Motor neuron (in vitro differentiated cells): ENCODE measurements at places on chromosomes 2 and 18.

- no peak for ATAC-seq
These were observed 168.6 kb downstream of the ETAA1 start for GRCh38 chr2:67565761-67566160.

DNA sequence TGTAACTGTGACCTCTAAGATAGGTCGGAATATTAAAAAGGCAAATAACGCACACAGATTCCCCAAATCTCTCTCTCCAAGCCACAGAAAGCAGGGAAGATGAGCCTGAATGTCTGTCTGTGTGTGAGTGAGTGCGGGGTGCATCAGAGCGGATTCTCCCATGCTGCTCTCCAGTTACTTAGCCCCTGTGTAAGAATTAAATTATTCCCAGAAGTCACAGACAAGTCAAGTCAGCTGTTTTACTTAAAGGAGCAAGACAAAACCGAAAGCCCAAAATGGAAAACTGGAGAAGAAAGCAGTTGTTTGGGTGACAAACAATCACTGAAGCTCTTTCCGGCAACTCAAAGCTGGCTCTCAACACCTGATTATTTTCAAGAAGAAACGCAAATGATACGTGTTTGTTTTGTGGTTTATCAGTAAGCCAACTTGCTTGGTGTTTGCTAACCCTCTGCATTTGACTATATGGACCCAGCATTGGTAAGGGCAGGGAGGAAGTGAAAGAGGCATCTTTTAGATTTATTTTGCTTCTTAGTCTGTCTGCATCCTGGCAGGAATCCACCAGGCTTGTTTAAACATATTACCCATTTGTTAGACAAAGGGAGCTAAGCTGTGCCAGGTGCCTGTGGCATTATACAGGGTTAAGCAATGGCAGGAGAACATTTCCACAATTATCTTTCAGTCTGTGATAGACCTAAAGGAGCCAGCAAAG lies 121.5 kb upstream of the CREB1 start:
- ATAC-seq, result no peak

- no peak for ATAC-seq
These were observed 144.8 kb upstream of the IL1R2 start for GRCh38 chr2:101846973-101847372.

GRCh38 chr2:1472350-1472749 lies 59.1 kb downstream of the TPO start:
- ATAC-seq, result no peak

DNA sequence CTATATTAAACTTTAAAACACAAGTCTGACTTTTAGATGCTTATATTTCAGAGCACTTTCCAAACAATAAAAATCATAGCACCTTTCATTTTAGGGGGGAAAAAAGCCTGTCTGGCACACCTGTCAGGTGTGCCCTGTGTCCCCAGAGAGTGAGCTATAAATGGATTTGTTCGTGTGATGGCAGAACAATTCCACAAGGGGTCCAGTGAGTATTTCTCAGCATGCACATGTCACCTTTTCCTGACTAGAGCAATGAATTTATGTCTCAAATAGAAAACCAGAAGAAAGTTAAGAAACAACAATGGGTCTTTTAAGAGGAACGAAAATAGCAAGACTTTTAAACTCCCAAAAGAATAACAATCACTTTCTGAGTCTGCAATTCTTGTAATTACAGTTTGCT lies 55.9 kb downstream of the ACVR1C start:
- ATAC-seq, result no peak

DNA sequence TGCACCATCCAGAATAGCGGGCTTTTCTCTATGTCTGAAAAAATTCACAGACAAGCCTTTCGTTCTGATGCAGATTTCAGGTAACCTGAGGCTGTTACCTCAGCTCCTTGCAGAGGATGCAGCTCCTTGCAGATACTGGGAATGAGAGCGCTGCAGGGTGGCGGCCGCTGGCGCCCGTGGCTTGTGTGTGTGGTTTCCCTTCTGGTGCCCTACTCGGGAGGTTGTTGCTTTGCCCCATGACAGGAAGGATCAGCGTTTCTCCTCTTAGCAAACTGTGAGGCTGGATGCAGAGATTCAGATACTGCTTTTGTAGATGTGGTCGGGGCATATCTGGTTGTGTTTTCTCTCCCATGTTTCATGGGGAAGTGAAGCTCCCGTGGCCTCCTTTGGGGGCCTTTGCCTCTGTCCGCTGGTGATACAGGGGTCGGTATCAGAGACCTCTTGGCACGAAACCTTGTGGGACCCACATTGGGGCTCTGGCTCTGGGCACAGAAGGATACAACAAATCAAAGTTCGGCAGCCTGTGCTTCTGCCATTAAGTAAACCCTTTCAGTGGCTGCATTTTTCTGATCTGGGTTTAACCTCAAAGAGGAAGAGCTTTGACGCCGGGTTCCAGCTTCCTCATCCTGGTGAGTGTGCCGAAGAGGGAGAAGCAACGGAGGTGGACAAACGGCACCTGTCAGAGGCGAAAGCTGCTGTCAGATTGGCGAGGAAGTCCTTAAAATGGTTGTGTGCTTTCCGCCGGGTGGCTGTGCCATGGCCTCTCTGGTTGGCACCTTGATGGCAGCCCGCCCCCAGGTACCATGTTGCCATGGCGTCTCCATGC lies 127.8 kb downstream of the MBP start:
- ATAC-seq, result no peak

GRCh38 chr2:138919120-138919747 lies 139.0 kb upstream of the NXPH2 start:
- peak; percentile 78 for ATAC-seq

GRCh38 chr18:58639751-58640427 lies 11.0 kb upstream of the ALPK2 start:
- ATAC-seq, result peak; percentile 86

DNA sequence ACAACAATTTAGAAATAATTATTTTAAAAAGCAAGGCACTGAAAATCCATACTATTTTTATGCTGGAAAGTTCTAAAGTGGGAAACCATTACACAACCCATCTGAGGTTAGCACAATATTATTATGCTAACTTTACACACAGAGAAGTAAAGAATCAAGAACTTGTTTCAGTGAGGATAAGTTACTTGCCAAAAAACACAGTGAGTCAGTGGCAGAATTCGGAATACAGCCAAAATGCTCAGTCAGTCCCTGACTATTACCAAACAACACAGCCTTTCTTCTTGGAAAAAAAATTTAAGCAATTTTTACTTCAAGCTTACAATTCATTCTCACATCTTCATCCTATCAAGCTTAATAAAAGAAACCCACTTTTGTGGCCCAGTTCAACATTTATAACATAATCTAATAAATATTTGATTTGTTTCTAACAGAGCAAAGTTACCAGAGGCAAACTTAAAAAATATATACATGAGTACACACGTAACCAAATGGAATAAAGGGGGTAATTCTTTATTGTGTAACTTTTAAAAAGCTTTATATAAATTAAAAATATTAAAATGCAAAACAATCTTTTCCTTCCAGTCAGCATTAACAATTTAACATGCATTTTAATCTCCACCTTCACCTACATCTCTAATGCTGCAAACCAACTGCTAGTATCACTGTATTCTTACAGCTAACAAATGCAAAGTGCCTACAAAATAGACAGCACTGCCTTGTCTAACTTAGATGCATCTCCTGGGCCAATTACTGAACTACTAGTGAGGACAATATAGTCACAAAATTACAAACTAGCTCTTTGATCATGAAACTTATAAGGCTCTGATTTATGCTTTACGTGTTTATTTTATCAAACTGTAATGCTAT lies 55.2 kb downstream of the CCDC88A start:
- ATAC-seq, result peak; percentile 86

- ATAC-seq, result no peak
These were observed 77.3 kb downstream of the AGAP1 start for GRCh38 chr2:235570966-235571692.

- ATAC-seq, result no peak
These were observed 55.5 kb upstream of the ANKRD62 start for GRCh38 chr18:12038082-12038638.

DNA sequence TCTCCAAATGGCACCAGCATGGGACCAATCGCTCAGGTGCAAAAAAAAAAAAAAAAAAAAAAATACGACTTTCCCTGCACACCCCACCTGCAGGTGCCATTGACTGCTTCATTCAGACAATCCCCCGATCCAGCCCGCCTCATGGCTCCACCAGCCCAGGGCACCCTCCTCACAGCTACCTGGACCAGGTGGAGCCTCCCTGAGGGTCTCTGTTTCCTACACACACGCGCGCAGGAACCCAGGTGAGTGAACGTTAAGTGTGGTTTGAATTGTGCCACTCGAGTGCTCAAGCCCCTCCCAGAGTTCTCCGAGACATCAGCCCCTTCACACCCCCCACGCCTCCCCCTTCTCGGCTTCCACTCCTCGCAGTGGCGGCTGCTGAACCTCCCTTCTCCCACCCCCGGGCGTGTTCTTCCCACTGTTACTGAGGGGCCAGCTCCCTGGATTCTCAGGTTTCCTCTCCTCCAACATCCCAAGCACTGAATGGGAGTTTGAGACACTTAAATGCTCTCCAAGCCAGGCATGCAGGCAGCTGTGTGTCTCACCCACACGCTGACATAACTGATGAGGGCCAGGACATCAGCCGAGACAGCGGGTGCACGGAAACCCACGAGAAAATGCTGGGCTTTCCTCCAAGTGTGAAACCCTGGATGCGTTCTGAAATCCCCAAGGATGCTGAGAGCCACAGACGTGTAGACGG lies 88.8 kb upstream of the SNTG2 start:
- no peak for ATAC-seq

- ATAC-seq, result no peak
These were observed 32.6 kb downstream of the MYO7B start for GRCh38 chr2:127568128-127568527.

DNA sequence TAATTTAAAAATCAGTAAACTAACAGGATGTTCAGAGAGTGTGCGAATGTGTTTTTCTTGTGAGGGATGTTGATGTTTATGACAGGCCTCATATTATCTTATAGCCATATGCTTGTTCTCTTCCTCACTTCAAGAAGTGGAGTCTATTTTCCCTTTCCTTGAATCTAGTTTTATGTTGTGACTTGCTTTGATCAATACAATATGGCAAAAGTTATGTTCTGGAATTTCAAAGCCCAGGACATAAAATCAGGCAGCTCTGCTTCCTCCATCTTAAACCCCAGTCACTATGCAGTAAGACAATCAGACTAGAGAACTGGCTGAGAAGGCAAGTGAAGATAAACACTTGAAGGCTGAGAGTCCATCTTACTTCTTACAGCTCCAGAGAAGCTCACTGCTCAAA lies 585.1 kb upstream of the NETO1 start:
- ATAC-seq, result no peak

- no peak for ATAC-seq
These were observed 137.1 kb downstream of the LTBP1 start for GRCh38 chr2:33083699-33084387.

- ATAC-seq, result no peak
These were observed 353.9 kb downstream of the SS18 start for GRCh38 chr18:25736516-25736915.

DNA sequence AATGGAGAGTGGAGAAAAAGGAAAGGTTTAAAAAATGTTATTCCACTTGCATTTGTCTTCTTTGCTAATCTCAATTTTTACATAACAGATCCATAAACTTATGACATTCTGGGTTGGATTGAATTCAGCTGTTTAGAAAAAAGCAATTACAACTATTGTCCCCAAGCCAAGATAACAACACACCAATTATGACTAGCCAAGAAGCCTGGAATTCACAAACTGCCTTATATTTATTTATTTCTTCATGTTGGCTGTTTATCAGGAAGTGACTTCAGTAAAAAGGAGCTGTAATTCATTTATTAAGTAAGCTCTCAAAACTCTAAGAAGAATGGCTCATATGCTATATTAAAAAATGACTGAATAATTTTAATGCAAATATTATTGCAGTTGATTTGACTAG lies 137.4 kb downstream of the CALCRL start:
- ATAC-seq, result peak; percentile 31

DNA sequence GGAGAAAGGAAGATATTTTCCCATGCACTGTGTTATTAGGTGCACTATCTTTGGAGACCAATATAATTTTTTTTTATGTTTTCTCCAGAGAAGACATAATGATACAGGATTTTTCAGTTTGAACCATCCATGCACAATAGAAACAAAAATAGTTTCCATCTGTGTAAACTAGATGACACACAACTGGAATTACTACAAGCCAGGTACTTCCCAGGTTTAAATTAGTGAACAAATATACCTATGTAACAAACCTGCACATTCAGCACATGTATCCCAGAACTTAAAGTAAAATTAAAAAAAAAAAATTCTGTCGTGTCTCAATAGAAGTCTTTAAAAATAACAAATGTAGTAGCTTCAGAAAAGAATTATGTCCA lies 1616.8 kb upstream of the ACVR2A start:
- no peak for ATAC-seq

- peak; percentile 92 for ATAC-seq
These were observed 35.6 kb downstream of the GLI2 start for GRCh38 chr2:120771111-120771780.

- peak; percentile 70 for ATAC-seq
These were observed 8.7 kb downstream of the CEP68 start for GRCh38 chr2:65064728-65065552.

- ATAC-seq, result no peak
These were observed 62.7 kb upstream of the NFU1 start for GRCh38 chr2:69499966-69500365.

GRCh38 chr18:44594799-44595467 lies 85.8 kb upstream of the SETBP1 start:
- ATAC-seq, result peak; percentile 45

- peak; percentile 17 for ATAC-seq
These were observed 370.8 kb downstream of the NUP35 start for GRCh38 chr2:183495079-183495478.

DNA sequence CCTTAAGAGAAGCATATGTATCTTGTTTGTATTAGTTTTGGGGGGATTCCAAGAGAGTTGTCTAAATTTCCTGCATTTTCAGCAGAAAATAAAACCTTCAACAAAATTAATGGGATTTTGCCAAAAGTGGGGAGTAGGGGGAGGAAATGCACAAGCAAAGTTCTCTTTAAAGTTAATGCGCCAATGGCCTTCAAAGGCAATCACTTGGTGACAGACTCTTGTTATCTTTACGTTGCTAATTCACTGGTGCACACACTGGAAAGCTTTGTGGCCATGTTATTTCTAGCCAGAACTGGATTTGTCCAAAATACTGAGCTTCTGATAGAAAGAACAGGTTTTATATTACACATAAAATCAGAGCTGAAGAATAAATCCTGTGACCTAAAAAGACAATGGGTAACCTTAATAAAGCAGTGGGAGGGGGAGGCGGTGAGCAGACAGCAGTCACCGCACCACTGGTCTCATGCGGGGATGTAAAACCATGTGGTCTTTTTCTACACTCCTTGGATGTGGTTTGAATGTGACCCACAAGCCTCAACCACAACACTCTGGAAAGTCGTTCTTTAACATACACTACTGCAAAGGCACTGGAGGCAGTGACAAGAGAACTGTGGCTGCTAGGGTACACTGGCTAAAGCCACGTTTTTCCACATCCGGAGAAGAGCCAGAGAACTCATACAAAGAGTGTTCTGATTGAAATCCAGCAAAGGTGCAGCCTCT lies 176.9 kb upstream of the SMAD7 start:
- ATAC-seq, result no peak

DNA sequence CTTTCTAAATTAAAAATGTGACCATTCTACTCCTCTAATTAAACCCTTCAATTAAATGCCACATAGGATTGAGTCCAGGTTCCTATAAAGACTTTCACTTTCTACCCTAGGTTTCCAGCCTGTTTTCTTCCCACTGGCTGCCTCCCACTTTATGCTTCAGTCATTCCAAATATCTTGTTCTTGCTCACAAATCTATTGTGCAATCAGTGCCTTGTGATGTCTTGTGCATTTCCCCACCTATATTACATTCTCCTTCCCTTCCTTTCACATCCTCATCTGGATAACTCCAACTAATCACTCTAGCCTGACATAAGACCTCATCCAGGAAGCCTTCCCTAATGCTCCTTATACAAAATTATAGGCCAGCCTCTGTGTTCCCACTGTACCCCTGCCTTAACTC lies 281.7 kb upstream of the LRATD1 start:
- no peak for ATAC-seq
